Sigmoid colon (tissue), 7 donors: ENCODE measurements at places on chromosomes 16 and 17. TPM values are rescaled to one million over a fixed set of nuclear protein-coding genes. Genes with fewer than 3 reads are reported as not detected.

The CCDC40 gene
- not detected for polyA plus RNA-seq

- DNase-seq = peak; percentile 40
Measured at GRCh38 chr17:79645022-79645776, 34.3 kb upstream of the RBFOX3 start.

DNA sequence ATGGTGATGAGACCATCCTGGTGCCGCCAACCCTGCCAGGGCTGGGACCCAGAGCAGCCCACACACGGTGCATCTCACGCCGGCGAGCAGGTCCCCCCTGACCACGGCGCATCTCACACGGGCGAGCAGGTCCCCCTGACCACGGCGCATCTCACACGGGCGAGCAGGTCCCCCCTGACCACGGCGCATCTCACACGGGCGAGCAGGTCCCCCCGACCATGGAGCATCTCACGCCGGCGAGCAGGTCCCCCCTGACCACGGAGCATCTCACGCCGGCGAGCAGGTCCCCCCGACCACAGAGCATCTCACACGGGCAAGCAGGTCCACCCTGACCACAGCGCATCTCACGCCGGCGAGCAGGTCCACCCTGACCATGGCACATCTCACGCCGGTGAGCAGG is 59.2 kb downstream of the MRM3 start:
- no peak for DNase-seq

GRCh38 chr17:21674242-21674731 is 18.0 kb upstream of the KCNJ18 start:
- peak; percentile 64 for DNase-seq

- no peak for DNase-seq
Measured at GRCh38 chr17:57115916-57116315, 30.9 kb downstream of the AKAP1 start.

DNA sequence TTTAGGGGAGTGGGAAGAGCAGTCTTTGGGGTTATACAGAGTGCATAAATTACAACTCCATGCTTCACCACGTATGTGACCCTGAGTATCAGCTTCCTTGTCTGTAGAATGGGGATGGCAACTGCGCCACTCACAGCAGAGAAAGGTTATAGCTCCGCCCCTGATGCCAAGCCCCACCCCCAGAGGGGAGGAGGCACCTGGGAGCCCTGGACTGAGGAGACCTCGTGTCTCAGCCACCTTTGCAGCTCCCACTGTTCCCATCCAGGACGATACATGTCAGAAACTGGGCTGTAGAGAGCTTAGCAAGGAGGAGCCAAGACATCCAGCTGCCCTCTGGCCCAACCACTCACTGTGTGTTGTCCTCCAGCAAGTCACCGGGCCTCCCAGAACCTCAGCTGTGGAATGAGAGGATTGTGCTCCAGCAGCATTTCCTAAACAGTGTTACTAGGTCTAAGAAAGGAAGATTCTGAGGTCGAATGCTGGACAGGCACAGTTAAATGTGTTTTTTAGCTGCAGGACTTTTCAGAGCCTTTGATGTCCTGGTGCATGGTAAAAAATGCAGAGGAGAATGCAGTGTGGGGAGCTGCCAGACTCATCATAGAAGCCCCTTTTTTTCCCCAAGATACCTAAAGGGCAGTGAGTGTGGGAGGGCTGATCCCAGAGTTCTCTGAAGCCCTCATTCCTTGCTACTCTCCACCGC is 49.4 kb downstream of the BEAN1 start:
- DNase-seq = peak; percentile 53

GRCh38 chr17:49795372-49795771 is 6.9 kb downstream of the KAT7 start:
- DNase-seq = no peak
